Stimulated activated CD8-positive, alpha-beta memory T cell treated with anti-CD3 and anti-CD28 coated beads, Interleukin-4, amount 100 ng/mL, for 4 hours (primary cell): ENCODE measurements at places on chromosomes 1 and 21.

DNA sequence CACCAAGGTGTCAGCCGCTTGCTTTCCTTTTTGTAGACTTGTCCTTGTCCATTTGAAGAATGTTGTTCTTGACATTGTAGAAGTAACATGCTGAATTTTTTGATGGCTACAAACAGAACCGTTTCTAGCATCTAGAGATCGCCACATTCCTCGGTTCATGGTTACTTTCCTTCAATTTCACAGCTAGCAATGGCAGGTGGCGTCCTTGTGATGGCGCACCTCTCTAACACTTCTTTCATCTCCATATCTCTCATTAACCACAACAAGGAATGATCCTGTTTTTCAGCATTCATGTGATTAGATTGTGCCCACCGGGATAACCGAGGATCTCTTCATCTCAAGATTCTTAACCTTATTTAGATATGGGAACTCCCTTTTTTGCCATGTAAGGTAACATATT, 2129.8 kb downstream of the NCAM2 start:
- DNase-seq = no peak

- DNase-seq = no peak
Measured at GRCh38 chr1:209710847-209711246, 6.2 kb downstream of the HSD11B1 start.

- DNase-seq = no peak
Measured at GRCh38 chr1:116553386-116554115, 17.3 kb downstream of the CD58 start.

DNA sequence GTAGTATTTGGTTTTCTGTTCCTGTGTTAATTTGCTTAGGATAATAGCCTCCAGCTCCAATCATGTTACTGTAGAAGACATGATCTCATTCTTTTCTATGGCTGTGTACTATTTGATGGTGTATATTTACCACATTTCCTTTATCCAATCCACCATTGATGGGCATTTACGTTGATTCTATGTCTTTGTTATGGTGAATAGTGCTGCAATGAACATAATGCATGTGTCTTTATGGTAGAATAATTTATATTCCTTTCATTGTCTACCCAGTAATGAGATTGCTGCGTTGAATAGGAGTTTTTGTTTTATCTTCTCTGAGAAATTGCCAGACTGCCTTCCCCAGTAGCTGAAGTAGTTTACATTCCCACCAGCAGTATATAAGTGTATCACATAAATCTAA, 538.8 kb downstream of the LRRIQ3 start:
- no peak for DNase-seq

- no peak for DNase-seq
Measured at GRCh38 chr1:205458777-205459566, 3.1 kb upstream of the BLACAT1 start.

DNA sequence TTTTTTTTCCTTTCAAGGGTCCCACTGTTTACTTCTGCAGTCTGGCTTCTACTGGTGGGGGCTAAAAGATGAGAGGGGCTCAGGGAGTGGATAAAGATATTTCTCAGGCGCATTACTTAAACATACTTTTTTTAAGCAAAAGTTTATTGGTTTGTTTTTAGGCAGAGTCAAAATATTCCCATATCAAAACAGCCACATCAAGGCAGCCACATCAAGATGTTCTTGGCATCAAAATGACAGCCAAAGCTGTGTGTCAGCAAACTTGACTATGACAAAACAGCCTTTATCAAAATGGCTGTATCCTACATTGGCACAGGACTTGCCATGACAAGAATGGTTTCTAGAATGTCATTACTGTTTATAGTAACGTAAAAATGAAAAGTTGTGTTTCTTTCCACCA, 22.1 kb upstream of the RASAL2 start:
- no peak for DNase-seq
